ENCODE measurements at places on chromosomes 1 and 21.
A peak's percentile ranks its signal among the peaks of the same experiment; 100 is the strongest.

DNA sequence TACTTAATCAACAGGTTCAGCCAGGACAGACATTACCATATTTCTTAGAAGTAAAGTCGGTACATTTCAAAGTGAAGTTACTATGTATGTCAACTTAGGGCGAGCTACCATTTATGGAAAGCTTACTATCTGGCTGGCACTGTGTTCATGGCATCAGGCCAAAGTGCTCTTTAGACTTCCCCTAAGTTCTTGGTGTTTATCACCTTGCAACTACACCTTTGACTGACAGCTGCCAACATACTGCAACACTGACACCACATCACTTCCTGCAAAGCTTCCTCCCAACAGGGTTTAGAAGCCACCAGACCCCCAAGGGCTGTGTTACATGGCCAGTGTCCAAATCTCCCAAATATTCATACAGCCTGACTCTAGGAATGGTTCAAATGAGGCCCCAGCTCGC is 61.0 kb downstream of the TIAM1 start:
- DNase-seq: no peak

DNA sequence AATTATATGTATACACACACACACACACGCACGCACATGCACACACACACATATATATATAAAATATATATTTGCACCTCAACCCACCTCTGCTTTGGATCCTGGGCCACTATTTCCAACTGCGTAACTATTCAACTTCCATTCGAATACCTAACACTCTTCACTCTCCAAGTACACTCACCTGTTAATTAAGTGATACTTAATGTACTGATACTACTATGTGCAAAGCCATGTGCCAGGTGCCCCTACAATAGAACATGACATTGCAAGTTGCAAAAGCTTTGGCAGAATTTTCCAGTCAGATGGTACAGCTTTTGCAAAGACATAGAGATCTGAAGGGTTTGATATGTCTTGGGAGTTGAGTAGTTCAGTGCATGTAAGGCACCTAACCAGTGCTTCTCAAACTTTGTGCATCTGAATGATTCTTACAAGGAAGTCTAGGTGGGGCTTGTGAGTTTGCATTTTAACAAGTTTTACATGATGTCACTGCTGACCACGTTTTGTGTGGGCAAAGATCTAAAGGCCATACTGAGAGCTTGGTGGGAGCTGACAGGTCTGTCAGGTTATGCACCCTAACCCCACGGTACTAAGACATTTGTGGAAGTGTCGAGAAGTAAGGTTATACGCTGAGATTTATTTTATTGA is 7.2 kb downstream of the CXADR start:
- DNase-seq: no peak

DNA sequence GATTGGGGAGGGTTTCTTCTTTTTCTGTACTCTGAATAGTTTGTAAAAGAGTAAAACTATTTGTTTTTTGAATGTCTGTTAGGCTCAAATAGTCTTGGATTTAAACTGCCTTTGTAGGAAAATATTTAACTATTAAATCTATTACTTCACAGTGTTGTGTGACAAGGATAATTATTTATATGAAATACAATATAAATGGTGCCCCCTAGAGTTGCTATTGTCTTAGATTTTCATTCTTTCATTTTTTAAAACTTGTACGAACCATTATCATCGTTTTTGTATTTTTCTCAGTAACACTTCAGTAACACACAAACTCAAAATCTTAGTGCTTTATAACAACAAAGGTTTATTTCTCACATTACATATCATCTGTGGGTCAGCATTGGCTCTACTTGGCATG is 37.4 kb downstream of the C1orf185 start:
- DNase-seq: no peak

DNA sequence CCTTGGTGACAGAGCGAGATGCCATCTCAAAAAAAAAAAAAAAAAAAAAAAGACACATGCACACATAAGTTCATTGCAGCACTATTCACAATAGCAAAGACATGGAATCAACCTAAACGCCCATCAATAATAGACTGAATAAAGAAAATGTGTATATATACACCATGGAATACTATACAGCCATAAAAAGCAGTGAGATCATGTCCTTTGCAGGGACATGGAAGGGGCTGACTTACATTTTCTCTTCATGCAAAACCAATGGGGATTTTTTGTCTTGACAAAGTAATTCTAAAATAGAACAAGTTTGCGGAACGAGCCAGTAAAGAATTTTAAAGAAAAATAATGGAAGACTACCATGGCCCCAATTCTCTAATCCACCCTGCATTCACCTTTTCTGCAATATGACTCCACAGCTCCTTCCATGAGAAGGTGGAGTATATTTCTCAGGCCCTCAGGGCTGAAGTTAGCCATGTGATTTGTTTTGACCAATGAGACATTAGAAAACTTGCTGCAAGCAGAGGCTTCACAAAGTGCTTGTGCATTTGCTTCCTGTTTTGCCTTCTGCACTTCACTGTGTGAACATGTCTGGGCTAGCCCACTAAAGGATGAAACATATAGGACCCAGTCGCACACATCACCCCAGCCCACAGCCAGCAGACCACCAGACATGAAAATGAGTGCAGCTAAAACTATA is 78.8 kb upstream of the NR5A2 start:
- no peak for DNase-seq

GRCh38 chr21:39332175-39332574 is 16.7 kb downstream of the HMGN1 start:
- DNase-seq: no peak

DNA sequence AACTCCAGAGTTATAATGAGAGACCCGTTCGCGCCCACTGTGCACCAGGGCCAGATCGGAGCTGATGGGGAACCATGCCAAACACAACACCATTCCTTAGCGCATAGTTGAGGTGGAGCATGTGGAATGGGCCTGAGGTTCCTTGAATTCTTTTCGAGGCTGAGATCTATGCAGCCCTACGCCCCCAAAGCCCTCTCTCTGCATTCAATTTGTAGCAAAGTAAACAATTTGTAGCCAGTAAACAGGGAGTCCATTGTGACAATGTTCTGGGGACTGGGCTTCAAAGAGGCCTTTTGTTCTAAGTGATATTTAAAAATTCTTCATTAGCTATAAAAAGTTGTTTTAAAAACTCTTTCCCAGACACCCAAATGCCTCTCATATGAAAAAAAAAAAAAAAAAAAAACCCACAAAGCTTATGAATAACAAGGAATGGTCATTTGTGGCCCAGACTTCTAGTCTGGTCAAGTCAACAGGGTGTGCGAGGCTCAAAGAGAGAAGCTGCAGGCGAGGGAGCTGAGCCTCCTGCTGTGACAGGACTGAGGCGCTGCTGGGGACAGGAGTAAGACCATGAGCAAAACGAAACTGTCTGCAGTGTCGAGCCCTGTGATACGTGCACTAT is 30.6 kb upstream of the KCNE2 start:
- no peak for DNase-seq

DNA sequence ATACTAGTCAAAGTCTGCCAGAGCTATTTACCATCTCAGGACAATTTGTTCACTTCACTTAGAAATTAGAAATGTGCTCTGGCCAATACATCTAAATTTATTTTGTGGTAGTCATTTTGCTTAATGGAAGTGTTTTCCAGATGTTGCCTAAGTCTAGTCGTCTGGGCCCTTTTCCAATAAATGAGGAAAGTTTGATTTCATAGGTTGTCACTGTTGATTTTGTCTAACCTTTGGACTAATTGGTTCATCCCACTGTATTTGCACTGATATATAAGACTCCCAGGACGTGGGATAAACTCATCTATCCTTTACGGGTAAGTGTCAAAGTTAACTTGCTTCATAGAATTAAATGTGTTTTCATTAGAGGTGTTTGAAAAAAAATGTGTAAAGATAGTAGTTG is 79.1 kb downstream of the TPR start:
- DNase-seq: no peak

- peak; percentile 55 for DNase-seq
Measured at GRCh38 chr1:41891199-41891896, 27.4 kb downstream of the HIVEP3 start.

DNA sequence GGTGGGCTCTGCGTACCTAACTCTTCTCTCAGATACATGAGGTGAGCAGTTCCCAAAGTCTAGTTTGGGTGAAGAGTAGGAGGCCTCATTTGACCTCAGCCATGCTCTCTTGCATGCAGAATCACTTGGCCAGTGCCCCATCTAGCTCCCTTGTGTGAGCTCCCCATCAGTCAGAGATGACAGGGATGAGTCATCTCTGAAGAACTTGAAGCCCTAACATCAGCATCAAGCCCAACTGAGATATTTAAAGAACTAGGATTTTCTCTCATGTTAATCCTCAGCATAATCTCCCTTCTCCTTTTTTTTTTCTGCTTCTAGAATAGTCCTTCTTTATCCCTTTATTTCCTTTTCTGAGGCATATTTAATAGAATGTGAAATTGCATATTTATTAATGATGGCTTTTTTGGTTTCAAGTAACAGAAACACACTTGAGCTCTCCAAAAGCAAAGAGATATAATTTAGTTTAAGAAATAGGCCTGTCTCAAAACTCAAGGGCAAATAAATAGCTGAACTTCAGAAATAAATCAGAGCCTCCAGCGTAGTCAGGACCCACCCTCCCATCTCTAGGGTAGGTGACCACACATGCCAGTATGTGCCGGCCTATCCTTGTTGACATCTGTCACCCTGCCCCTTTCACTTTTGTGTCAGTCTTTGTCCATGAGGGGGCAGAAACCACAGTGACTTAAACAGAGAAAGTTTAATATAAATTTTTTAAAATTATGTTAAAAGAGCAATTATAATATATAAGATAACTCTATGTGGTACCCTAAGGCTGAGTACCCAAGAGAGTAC is 112.3 kb downstream of the TSEN15 start:
- no peak for DNase-seq

GRCh38 chr1:28759257-28759656 is 22.5 kb downstream of the YTHDF2 start:
- DNase-seq: no peak

DNA sequence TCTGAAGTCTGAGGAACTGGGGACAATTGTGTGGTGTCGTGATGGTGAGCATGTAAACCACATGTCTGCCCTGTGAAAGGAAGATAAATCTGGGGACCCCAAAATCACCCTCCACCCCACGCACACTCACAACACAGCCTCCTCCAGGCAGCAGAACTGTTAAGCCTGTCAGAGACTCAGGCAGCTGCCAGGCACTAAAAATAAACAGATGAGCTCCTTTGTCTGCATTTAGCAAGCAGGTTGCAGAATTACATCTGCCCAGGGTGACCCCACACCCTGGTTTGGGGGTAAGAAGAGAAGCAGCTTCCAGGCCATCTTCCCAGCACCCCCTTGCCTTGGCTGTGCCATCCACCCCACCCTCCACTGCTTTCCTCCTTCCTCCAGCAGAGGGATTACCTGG is 119.1 kb upstream of the RUNX3 start:
- no peak for DNase-seq

DNA sequence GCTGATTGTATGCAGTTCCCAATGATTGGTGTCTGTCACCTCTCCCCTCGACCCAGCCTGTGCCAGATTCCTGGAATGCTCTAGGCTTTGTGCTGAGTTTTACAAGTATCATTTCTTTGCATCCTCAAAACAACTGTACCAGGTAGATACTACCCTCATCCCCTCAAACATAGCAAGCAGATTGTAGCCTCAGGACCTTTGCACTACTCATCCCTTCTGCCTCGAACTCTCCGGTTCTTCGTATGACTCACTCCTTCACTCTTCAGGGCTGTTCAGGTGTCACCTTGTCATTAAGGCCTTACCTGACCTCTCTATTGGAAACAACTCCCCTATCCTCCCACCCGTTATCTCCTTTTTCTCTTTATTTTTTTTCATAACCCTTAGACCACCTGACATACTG is 8.0 kb downstream of the KCNC4 start:
- no peak for DNase-seq
